Mucosa of gallbladder (tissue), 1 donor: ENCODE measurements at places on chromosomes 5 and 9. TPM values are rescaled to one million over a fixed set of nuclear protein-coding genes. Genes with fewer than 3 reads are reported as not detected.

- no peak for DNase-seq
Measured at GRCh38 chr5:157650991-157651611, 1.1 kb downstream of the SOX30 start.

- no peak for DNase-seq
Measured at GRCh38 chr9:13648676-13649075, 369.2 kb upstream of the MPDZ start.

DNA sequence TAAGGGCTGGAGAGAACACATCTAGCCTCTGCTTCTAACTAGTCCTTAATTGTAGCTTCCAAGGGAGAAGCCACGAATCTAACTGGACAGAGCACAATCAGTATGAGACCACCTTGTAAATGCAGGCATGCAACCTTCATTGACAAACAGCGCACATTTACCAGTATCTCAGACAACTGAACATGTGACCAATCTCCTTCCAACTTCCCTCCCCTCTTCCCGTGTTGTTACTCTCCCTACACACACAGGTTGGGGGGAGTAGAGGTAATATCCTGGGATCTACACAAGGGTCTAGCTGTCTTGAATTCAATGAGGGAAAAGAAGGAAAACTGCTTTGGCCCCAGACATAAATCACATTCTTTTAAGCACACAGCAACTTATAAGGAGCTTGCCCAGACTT lies 77.6 kb downstream of the LIFR start:
- no peak for DNase-seq

DNA sequence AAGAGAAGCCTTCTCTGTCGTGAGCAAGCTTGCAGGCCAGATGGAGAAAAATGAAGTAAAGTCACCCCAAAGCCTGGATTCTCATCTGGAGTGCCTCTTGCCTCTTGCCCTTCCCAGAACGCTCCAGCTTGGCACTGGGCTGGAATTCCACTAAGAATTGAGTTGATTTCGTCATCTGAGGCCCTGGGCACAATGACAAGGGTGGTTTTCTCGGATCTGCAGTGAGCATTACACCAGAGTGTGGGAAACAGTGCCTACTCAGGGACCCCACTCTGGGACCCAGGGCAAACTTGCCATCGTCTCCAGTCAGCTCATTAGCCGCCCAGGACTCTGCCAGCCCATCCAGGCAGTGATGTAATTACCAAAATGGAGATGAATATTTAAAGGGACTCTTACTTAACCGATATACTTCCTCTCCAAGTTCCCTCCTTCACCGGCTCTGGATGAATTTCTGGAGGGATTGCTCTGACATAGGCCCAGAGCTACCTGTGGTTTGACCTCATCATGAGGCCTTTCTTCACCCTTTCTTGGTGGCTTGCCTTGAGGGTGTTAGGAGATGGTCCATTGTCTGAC lies 44.7 kb upstream of the LCP2 start:
- no peak for DNase-seq

TEX48 gene
- total RNA-seq, result not detected
